Left ventricle myocardium superior (tissue), 1 donor: ENCODE measurements at places on chromosomes 7 and 10. TPM values are rescaled to one million over a fixed set of nuclear protein-coding genes. Genes with fewer than 3 reads are reported as not detected.

The HOXA13 gene
- not detected for total RNA-seq

The SLC29A4 gene
- 2.3 TPM for total RNA-seq

The LEP gene
- total RNA-seq, result 0.42 TPM

The KLLN gene
- total RNA-seq, result 0.47 TPM

The SUN3 gene
- not detected for total RNA-seq

The RSPH10B gene
- total RNA-seq, result not detected

The TUBAL3 gene
- 0.12 TPM for total RNA-seq

The ANLN gene
- total RNA-seq, result 1.3 TPM

The GET4 gene
- 20.6 TPM for total RNA-seq
